Amniotic stem cell (primary cell): ENCODE measurements at places on chromosomes 1 and 21.
A peak's percentile ranks its signal among the peaks of the same experiment; 100 is the strongest.

- peak; percentile 10 for DNase-seq
Measured at GRCh38 chr1:30191154-30191702, 532.2 kb downstream of the MATN1 start.

DNA sequence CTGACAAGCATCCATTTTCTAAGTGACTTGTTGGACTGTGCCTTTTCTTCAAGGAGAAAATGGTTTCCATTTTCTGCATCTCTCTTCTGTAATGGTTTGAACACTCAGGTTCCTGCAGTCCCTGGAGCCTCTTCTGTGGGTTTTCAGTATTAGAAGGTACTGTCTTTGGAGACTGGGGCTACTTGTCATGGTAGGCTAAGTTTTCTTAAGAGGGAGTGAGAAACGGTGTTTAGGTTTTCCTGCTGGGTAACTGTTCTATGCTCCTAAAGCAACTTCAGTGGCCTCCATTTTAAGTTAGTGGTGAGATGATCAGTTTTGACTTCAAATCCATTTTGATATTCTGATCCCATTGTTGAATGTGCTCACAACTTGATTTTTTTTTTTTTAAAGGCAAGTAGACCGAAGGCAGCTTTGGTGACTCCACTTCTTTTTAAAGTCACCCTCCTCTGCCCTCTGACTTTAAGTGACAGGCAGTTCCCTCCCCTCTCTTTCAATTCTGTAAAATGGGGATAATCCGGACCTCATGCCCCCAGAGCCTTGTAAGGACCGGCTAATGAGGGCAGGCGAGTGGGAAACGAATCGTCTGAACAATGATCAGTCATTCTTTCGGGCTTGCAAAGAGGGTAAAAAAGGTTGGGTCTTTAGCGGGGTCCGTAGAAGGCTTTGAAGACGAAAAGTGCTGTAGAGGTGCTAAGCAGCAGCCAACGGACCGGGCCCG, 1.0 kb upstream of the ARID1A start:
- no peak for DNase-seq

- peak; percentile 78 for DNase-seq
Measured at GRCh38 chr1:180154325-180155181, at the start of gene QSOX1. Gene QSOX1 (plus strand): TSS chr1:180154869. CDS start chr1:180154908, 39 bp downstream.

DNA sequence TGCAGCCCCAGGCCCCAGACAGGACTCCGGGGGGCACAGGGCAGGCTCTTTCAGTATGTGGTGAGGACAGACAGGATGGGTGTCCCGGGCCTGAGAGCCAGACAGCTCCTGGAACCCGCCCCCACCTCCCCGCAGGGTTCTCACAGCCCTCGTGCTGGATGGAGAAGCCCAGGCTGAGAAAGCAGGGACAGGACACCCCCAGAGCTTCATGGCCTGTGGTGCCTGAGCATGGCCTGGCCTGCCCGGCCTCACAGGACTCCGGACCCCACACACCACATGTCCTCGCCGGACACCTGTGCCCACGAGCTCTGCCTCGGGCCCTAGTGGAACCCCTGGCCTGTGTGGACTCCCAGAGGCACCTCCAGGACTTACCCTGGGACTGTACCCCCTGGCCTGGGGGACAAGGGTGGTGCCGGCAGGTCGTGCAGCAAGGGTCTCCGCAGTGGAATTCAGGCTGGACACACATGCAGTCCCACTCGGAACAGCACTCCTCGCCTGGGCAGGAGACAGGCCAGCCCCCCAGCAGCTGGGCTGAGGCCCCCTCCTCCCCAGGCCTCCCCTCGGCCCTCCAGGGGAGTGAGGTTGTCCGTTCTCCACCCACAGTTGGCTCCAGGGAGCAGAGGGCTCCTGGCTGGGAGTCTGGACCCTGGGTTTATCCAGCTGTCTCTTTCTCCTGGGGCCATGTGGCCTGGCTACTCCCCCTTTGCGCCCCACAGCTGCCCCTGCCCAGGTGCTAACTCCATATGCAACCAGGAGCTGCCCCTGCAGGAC, 1.2 kb downstream of the TNFRSF18 start:
- no peak for DNase-seq

DNA sequence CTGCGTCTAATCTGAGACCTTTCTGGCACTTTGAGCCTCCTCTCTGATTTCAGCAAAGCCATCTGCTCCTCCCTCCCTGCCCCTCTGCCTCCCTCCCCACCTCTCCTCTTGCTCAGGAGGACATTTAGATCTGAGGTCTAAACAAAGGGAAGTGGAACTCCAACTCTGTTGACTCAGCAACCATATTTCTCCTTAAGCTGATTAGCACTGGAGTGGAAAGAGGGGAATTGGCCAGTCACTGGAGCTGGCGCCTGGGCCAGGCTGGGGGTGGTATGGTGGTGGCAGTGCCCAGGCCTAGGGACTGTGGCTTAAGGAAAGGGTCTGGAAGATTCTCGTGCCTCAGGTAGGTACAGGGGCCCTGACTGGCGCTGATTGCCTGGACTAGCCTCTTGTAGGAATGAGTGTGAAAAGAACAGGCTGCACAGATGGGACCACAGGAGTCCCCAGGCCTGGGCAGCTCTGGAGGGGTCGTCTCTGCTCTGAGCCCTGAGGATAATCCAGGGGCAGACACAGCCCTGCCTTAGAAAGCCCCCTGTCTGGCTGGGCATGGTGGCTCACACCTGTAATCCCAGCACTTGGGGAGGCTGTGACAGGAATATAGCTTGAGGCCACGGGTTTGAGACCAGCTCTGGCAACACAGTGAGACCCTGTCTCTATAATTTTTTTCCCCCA, 11.9 kb downstream of the SH2D2A start:
- DNase-seq: no peak

- DNase-seq: no peak
Measured at GRCh38 chr1:75720820-75721219, 3.7 kb upstream of the ACADM start.

GRCh38 chr1:28197682-28198415, 21.4 kb upstream of the PTAFR start:
- DNase-seq: no peak

DNA sequence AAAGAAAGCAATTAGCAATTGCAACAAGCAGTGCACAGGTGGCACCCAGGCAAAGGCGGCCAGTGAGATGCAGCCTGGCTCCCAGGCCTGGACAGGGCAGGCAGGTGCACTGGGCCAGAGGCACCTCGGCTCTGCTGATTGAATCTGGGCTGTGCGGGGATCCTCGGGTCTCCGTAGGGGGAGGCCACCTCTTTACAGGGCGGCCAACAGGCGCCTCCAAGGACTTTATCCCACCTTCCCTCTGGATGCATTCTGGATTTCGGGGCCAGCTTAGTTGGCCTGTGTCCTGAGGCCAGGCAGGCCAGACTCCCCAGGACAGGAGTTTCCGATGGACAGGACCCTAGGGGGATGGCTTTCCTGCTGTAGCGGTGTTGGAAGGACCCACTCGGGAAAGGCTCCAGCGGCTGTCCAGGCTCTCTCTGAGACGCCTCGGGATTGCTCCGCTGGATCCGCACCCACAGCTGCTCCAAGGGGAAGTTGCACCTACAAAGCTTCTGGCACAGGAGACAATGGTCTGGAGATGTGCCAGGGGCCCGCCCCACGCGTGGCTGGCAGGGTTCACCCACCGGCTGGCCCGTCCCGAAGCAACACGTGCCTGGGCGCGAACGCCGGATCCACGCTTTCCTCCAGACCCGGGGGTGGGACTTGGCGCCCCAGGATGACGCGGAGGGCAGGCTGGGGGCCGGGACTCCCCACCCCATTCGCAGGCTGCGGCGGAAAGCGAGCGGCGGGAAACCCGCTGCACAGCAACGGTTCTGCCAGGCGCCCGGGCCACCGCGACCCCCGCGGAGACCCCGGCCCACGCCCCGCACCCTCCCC, 810 bp downstream of the SLC19A1 start:
- no peak for DNase-seq

DNA sequence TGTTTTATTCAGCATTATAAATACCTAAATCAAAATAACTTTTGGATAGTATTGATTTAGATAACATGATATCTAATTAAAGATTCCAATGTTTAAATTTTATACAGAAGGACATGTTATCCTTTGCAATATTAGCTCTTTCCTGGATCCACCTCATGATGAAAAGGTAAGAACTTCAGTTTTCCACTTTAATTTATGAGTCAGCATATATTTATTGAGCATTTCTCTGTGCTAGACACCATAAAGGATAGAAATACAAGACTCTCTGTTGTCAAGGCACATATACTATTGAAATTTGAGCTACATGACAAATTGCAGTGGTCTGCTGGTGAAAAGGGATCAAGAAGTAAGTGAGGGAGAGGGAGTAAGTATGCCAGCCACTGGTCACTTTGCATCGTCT, 68.1 kb upstream of the EXO1 start:
- no peak for DNase-seq

DNA sequence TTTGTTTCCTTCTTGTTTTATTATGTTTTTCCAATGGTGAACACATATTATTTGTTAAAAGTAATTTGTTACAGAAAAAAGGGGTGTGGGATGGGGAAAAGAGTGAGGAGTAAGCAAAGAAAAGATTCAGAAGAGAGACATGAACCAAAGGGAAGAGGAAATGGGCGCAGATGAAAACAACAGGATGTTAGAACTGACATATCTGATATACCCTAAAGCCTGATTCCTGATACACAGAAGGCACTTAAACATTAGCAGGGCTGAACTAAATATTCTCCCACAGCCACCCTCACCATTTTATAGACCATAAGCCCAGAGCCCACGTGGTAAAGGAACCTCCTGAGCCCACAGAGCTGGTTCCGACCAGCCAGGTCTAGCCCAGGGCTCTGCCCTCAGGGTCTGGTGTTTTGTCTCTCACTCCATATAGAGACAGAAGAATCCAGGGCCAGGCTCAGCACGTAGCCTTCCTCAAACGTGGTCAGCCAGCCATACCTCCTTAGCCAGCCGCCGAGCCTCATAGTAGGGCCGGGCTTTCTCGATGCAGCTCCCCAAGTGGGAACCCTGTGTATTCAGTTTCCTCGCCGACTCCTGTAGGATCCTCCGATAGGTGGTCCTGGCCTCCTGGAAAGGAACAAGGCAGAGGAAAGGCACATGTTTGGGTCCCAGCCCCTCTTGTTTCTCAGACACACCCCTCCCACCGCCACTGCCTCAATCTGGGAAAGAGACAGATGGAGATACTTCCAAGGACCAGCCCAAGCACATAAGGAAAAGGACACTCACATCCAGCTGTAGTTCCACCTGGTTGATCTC, 9.5 kb downstream of the SH3BP5L start:
- no peak for DNase-seq

- DNase-seq: no peak
Measured at GRCh38 chr21:26457817-26458216, 115.3 kb downstream of the CYYR1 start.

DNA sequence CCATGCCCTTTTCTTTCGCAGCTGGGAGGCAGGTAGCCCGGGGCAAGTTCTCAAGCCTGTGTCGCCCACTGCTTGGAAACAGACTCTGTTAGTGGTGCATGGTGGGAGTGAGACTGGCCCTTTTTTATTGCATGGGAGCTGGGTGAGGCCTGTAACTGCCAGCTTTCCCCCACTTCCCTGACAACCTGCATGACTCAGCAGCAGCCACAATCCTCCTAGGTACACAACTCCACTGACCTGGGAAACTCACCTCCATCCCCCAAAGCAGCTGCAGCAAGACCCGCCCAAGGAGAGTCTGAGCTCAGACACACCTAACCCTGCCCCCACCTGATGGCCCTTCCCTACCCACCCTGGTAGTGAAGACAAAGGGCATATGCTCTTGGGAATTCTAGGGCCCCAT, 25.8 kb downstream of the PIGP start:
- DNase-seq: no peak

DNA sequence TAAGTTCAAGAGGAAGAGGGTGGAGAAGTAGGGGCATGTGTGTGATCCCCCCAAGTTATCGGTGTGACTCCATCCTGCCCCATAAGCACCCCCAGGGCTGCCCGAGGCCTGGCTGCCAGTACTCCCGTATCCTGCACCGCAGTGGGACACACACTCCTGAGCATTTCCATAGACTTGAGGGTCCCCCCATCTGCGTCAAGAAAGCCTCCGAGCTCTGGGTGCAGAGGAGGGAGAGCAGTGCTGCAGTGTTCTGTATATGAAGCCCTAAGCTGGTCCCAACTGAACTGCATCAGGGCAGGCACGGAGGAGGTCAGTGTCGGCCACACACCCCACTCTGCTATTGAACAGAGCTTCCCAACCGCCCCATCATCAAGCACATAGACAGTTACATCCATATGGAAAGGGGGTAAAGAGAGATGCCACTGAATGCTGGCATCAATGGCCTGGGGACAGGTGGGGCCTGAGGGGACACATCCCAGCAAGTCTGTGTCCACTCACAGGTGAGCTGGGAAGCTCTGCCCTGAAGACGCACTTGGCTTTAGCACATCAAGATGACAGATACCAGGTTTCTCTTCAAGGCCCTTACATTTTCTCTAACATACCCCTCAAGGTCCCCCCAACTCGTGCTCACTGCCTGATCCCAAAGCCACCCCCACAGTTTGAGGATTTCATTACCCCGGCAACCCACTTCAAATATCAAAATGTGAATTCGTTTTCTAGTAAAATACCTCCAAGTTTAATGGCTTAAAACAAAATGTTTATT, 64.3 kb downstream of the EVA1C start:
- no peak for DNase-seq

GRCh38 chr1:101282314-101283038, 45.7 kb downstream of the S1PR1 start:
- DNase-seq: no peak

GRCh38 chr1:39800471-39800835, 11.8 kb upstream of the BMP8B start:
- DNase-seq: no peak

DNA sequence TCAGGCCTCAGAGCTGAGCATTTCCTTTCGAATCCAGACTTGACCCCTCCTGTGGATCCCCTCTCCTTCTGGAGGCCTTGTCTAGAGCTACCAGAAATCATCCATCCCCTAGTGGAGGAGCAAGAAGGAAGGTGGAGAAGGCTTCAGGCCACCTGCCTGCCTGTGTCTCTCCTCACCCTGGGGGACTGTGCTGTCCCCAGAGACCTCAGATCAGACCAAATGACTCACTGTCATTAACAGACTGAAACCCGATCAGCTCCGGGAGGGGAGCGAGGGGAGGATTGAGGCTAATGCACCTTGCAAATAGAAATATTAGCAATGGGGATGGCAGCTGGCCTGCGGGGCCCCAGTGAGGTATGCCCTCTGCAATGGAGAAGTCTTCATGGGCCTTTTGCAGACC, 2.1 kb downstream of the MYBPH start:
- no peak for DNase-seq

DNA sequence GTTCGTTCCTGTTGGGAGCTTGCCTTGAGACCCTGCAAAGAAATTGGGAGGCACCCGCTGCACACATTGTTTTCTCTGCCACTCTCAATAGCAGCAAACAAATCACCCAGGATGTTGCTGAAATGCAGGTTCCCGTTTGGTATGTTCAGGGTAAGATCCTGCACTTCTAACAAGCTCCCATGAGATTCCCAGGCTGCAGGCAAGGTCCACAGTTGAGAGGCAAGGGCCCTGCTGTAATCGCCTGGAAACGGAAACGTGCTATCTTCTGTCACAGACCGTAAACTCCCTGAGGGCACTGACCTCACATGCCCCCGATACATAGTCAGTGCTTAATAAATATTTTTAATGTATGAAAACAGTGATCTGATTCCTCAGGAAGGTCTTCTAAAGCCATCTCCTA, 37.8 kb downstream of the XCL1 start:
- DNase-seq: no peak

- no peak for DNase-seq
Measured at GRCh38 chr21:43015906-43016540, 41.7 kb downstream of the PKNOX1 start.
